ENCODE measurements at places on chromosomes 1 and 21.

GRCh38 chr1:227086636-227087035 is 146.5 kb downstream of the COQ8A start:
- no peak for DNase-seq

- no peak for DNase-seq
Measured at GRCh38 chr1:41162441-41162840, 79.7 kb downstream of the SCMH1 start.

- DNase-seq = peak; percentile 58
Measured at GRCh38 chr1:27296773-27297291, 25.1 kb upstream of the TMEM222 start.

GRCh38 chr1:22413799-22414198 is 37.9 kb upstream of the ZBTB40 start:
- no peak for DNase-seq

- DNase-seq = no peak
Measured at GRCh38 chr21:34520764-34521508, 8.9 kb upstream of the KCNE1 start.

DNA sequence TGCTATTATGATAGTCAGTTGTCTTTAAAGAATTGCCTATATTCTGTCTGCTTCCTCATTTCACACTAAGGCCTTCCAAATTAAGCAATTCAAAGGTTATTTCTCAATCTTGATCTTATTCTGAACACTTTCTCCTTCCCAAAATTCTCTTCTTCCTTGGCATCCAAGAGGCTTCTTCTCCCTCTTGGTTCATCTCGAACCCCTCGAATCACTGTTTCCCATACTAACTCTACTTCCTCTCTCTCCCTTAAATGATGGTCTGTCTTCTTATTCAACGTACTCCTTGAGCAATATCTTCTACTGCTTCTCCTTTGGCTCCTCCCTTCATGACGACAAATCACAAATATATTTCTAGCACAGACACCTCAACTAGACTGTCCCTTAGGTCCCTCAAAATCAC is 4.5 kb downstream of the COPA start:
- DNase-seq = no peak

GRCh38 chr21:42683371-42684108 is 30.1 kb downstream of the PDE9A start:
- no peak for DNase-seq

DNA sequence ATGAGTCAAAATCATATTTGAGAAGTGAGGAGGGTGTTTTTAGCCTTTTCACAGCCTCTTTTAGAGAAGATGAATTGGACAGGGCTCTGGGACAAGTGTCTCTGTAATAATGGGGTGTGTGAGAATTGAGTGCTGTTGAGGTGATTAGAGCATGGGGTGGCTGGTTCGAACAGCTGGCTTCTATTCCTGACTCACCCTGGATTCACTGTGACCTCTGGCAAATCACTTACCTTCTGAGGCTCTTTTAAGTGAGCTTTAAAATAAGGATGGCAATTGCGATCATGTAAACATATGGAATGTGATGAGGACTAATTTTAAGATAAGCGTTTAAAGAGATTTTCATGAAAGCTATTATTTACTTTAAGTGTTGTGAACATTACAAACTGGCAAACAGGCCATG is 243.4 kb downstream of the ADGRL2 start:
- no peak for DNase-seq

- no peak for DNase-seq
Measured at GRCh38 chr1:50441183-50441582, 17.9 kb upstream of the DMRTA2 start.

DNA sequence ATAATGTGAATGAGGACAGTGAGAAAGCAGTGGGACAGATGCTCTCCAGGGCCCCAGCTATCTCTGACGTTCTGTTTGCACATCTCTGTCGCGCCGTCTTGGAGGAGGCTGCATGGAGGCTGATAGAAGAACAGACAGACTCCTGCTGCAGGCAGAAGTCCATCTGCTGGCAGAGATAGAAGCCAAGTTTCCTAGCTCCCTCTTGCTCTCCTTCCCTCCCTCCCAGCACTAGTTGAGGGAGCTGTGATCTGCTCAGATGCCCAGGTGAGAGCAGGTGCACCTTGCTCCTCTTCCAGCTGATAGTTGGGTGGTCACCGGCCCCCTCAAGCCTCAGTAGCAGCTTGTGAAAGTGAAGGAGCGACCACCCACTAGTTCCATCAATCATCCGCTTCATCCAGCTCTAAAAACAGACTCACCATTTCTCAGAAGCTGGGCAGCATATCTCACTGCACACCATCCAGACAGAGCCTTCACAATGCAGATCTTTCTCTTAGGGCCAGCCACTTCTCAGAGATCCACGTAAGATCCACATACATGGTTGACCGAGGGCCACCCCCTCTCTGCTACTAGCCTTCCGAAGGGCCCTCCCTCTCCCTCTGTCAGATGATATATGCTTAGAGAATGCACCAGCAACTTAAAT is 12.9 kb downstream of the LRRN2 start:
- no peak for DNase-seq

DNA sequence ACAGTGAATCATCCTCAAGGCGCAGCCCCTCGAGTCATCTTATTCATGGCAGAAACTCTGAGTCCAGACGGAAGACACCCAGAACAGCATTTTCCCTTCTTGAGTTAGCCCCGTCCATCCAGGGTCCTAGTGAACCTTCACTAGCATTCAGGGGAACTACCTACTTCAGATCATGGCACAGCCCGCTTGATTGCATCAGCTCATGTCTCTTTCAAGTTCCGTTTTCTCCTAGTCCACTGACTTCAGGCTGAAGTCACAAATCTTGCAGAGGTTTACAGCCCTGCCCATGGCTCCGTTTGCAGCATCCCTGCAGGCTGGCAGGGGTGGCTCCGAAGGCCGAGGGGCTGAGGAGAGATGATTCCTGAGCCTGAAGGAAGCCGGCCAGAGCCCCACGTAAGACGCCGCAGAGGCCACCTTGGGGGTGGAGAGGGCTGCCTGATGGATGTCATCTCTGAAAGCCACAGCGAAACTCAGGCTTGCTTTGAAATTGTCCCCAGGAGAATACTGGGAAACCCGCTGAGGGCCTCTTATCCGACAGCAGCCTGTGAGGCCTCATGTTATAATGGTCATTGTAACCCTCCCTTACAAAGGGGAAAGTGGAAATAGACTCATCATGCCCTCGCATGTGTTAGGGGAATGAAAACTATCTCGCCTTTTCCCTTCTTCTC is 310.2 kb upstream of the AJAP1 start:
- no peak for DNase-seq

- no peak for DNase-seq
Measured at GRCh38 chr1:216804111-216804510, 80.9 kb upstream of the ESRRG start.

GRCh38 chr1:31069392-31069791 is 3.9 kb upstream of the PUM1 start:
- no peak for DNase-seq

GRCh38 chr21:44028287-44028659 is 16.2 kb downstream of the TRAPPC10 start:
- no peak for DNase-seq

DNA sequence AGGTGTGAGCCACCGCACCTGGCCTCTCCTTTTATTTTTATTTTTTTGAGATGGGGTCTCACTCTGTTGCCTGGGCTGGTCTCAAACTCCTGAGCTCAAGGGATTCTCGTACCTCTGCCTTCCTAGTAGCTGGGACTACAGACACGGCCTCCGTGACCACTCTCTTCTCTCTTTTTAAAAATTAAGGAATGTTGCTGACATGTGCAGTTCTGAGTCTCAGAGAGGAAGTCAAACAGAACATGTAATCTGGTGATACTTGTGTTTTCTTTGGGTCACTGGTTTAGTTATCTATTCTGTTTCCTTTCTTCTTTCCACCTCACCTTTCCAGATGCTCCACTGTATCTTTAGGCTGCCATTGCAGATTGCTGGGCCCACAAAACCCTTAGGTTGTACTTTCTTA is 2.7 kb downstream of the WDTC1 start:
- DNase-seq = no peak

GRCh38 chr1:7770669-7770996 is 463 bp upstream of the VAMP3 start:
- no peak for DNase-seq

GRCh38 chr1:30336550-30337323 is 386.6 kb downstream of the MATN1 start:
- DNase-seq = no peak

DNA sequence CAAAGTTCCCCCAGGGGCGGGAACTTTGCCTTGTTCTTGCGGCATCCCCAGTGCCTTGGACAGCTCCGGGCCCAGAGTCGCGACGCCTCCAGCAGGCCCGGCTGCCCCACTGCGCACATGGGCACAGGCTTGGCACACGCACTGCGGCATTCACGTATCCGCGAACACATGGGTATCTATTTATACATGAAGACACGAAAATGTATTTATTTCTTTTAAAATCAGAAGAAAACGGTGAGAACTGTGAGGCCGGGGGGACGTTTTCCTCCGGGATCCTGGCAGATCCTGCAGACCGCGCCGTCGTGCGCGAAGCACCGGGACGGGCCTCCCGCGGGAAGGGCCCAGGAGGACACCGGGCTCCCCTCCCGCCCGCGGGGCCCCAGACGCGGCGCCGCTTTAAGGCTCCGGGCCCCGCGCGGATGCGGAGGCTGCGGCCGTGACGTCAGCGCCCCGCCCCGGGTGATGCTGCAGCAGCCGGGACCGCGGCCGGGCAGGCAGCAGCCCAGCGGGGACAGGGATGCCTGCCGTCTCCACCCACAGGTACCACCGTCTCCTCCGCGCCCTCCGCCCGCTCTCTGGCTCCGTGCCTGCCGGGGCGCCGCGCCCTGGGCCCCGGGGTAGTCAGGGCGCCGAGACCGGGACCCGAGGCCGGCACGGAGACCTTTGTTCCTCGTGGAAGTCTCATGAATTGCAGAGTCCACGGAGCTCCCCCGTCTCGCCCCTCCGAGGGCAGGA is at the start of gene SLC45A1:
Gene SLC45A1, plus strand, starts transcription at position 468 of the 735 bp plus-strand sequence. CDS start 6,216 bp downstream, outside the sequence.
- DNase-seq = peak; percentile 74

- no peak for DNase-seq
Measured at GRCh38 chr1:58966917-58967740, 183.3 kb upstream of the JUN start.

GRCh38 chr1:109502364-109502851 is 7.1 kb downstream of the AMIGO1 start:
- DNase-seq = no peak

DNA sequence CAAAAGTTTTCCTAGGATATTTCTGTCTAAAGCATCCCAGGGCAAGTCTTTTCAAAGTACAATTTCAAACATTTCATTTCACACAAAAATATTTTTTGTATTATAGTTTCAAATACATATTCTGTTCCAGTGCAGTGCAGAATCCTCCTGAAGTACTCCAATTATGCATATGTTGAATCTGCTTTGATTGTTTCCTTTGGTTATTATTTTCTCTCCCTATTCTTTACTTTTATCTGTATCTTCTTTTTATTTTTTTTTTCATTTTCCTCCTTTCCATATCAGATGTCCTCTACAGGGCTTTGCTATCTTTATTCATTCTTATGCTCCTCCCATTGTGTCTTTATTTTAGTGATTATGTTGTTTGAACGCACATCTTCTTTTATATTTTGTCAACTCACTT is 274.8 kb downstream of the DPYD start:
- DNase-seq = no peak

DNA sequence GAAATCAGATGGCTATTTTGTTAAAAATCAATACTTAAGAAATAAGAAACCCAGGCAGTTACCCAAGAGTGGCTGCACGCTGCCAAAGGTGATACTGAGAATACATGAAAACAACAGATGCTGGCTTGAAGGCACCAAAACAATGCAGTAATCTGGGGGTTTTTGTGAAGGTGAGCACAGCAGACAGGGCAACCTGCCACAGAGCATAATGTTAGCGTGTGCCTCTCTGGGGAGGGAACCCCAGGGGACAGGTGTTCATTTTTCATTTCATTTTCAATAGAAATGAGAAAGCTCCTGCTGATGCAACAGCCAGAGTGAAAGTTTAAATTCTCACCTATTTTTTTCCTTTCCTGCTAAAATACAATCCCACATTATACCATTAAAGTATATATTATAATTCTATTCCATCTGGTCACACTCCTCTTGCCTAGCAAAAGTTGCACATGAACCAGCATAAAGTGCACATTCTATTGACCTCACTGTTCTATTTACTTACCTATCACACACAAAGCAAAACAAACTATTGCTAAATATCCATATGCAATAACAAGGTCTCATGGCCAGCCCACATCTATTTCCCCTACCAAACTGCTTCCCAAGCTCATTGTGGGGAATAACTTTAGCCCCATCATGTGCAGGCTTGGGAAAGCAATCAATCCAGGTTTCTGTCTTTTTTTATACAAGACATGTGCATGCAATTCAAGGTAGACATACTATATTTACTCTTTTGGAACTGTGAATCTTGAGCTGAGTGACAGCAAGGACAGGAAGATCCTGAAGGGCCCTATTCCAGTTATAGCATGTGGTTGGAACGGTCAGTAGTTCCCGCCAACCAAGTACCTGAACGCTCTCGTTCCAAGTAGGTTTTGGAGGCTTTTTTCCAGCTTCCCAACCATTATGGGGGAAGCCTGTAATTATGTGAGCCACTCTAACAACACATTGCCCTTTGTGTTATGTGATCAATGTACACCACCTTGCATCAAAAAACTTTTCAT is 173.6 kb downstream of the RERE start:
- DNase-seq = no peak

GRCh38 chr1:228289239-228289849 is 81.5 kb downstream of the OBSCN start:
- DNase-seq = no peak

DNA sequence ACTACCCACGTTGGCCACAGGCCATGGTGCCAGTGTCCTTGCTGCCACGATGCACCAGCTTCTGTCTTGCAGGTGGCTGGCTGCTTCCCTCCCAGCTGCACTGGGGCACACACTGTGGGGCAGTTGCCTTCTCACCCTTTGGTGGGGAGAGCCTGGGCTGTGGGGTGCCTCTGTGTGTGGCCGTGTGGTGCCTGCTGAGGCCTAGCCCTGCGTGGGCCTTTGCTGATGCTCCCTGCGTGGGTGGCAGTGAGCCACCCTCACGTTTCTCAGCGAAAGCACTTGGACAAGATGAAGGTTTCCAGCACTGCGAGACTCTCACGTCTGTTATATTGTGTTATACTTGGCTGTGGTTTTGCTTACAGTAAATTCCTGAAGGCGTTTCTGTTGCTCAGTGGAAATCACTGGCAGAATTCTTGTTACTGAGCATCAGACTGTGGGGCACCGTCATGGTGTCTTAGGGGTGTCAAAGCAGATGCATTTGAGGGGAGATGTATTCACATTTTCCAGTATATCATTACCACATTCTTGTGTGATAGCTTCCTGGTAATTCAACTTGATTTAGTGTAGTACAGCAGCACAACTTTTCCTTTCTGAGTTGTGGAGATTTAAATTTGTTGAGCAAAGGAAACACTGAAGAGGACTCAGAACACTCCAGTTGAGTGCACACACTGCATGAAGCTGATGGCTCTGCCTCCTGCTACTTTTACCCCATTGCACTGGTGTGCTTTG is 124.7 kb downstream of the PCBP3 start:
- DNase-seq = no peak

DNA sequence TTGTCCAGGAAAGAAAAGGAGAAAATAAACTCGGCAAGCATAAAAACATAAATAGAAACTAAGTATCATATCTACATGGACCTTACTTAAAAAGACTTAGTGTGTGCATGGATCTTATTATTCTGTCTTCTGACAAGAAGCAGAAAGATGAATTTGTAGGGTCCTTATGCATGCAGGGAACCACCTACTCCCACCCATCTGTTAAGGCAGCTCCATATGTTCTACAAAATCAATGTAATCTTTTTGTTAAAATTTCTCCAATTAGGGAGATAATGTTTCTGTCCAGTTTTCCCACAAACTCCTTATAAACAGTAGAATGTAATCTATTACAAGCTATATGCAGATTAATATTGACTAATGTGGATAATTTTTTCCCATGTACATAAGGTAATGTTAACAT is 13.9 kb upstream of the PTPN14 start:
- DNase-seq = no peak

All from activated CD8-positive, alpha-beta memory T cell treated with anti-CD3 and anti-CD28 coated beads for 1 hour (primary cell).